ENCODE measurements at places on chromosomes 6 and 20.

GRCh38 chr20:32277361-32278198, at the start of gene KIF3B:
TSS of gene KIF3B (plus strand) at chr20:32277651. CDS start at chr20:32309778, 32,127 bp downstream.
- peak; percentile 71 for DNase-seq

DNA sequence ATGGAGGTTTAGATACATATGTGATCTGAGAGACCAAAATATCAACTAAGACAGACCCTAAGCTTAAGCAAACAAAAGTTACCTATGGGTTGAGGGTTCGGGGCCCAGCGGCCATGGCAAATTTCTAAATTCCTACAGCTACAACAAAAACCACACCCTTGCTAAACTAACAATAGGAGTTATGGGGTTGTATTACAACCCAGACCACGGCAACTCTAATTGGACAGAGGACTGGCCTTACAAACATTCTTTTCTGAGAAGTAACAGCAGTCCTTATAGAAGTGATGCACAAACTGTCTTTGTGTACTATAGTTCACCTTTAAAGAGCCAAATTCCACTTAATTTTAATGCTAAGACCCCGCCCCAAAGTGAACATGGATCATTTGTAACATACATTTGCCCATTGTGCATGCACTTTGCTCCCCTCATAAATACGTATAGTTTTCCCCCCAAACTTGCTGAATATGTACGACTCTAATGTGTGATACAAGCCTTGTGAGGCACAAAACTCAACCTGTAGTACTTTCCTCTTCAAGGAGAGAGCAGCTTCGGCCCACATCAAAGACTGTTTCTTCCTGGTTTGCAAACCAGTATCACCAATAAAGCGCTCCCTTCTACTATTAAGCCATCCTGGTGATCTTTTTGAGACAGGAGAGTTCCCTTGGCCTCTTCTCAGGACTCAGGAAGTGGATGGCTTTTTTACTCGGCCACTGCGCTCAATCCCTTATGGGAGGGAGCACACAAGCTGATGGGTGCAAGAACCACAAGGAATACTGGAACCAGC, 25.6 kb upstream of the MBOAT1 start:
- no peak for DNase-seq

DNA sequence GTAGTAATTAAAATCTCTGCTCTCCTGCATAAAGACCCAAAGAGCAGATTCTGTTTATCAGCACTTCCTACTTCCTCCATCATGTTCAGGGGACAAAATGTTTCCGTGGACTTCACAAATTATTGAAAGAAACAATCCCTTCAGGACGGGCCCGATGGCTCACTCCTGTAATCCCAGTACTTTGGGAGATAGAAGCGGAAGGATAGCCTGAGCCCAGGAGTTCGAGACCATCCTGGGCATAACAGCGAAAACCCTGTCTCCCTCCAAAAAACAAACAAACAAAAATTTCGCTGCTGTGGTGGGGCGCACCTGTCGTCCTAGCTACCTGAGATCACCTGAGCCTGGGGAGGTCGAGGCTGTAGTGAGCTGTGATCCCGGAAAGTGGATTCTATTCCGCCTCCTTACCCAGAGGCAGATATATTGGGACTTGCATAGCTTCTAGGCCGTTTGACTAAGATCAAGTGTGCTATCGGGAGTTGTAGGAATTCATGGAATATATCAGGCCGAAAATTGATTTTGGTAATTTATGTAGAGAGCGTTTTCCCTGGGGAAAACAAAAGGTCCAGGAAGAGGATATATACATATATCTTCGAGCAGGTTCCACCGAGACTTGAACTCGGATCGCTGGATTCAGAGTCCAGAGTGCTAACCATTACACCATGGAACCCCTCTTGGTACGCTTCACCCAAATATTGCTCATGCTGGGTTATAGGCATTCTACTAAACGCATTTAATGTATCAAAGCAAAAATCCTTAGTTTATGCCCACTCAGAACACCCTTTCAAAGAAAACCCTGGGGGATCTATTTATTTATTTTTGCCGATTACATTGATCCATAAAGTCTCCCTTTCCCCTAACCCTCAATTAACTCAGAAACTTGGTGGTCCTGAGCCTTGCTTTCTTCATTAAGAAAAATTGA, 74.5 kb upstream of the ZNF184 start:
- no peak for DNase-seq

DNA sequence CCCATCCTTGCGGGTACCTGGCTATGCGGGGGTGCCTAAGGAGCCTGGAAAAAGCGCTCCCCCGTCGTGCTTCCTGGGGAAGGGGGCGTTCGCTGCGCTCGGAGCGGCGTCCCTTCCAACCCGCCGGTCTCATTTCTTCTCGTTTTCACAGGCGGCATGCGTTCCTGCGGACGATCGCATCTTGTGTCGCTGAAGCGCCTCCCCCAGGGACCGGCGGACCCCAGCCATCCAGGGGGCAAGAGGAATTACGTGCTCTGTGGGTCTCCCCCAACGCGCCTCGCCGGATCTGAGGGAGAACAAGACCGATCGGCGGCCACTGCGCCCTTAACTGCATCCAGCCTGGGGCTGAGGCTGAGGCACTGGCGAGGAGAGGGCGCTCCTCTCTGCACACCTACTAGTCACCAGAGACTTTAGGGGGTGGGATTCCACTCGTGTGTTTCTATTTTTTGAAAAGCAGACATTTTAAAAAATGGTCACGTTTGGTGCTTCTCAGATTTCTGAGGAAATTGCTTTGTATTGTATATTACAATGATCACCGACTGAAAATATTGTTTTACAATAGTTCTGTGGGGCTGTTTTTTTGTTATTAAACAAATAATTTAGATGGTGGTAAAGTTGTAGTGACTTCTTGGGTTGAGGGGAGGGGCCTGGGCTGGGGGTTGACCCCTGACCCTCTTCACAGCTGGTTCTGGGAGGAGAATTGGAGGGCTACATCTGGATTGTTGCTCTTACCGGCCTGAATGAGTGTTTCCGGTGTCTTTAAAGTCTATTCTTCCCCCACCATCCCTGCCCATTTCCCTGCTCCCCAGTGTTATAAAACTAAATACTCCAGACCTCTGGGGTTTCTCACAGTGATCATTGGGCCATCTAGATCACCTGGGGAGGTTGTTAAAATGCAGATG, 1.1 kb downstream of the ID1 start:
- no peak for DNase-seq

GRCh38 chr6:107033126-107033525, 5.1 kb downstream of the MTRES1 start:
- DNase-seq = no peak

- DNase-seq = no peak
These were observed 189.5 kb downstream of the TMEM242 start for GRCh38 chr6:157133856-157134255.

- DNase-seq = no peak
These were observed 16.3 kb upstream of the ZDHHC14 start for GRCh38 chr6:157364705-157365104.

DNA sequence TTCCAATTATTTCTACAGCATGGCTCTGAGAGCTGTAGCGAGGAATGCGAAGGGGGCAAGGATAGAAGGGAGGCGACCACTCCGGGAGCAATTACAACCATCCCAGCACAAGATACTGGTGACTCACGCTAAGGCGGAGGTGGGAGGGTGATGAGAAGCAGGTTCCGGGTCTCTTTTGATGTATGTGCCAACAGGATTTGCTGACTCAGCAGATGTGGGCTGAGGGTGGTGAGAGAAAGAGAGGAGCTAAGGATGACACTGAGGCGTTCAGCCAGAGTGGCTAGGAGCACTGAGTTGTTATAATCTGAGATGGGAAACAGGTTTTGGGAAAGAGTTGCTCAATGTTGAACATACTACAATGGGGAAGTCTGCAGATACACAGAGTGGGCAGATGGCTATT, 9.3 kb upstream of the TXNDC5 start:
- DNase-seq = no peak

GRCh38 chr6:3956054-3956453, 106.9 kb downstream of the FAM50B start:
- DNase-seq = no peak

GRCh38 chr6:157505912-157506491, 125.0 kb downstream of the ZDHHC14 start:
- no peak for DNase-seq

- no peak for DNase-seq
These were observed 96.9 kb downstream of the TCP11 start for GRCh38 chr6:35044145-35044745.

DNA sequence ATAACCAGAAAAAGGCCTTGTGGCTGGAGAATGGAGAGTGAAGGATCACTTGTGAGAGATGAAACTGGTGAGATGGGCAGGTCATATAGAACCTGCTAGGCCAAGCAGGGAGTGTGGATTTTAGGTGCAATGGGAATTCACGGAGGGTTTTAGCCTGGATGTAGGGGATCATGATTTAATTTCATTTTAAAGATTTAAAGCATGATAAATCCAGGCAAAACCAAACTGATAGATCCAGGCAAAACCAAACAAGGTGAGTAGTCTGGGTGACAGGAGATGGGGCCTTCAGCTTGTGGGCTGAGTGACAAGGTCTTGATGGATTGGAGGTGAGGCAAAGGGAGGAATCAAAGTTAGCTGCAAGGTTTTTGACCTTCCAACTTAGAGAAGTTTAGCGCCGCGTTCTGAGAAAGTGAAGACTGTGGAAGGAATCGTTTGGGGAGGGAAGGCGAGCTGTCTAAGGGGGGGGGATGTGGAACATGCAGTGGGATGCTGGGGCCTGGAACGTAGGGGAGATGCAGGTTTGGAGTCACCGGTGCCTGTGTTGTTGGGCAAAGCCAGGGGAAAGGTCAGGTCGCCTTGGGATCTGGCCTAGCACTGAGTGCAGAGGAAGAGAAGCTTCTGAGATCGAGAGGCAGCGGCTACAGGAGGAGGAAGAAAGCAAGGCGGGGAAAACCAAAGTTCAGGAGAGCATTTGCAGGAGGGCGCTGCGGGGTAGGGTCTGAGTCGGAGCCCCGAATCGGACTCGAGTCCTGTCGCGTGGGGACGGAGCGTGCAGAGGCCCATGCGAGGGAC, 1.3 kb upstream of the PLCG1 start:
- no peak for DNase-seq

DNA sequence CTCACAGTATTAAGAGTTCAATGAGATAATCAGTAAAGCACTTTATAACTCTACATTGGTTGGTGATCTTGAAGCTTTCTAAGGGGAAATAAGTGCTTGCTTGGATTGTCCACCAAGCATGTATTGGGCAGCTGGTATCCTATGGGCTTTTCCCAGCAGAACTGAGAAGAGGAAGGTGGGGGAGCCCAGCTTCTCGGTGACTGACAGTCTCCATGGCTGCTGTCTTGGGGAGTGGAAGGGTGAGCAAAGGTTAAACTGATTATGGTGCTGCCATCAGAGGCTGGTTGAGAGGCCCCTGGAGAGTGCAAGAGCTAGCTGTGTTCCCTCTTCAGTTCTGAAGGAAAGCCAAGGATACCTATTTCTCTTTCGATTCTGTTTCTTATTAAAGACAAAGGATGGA, 35.5 kb upstream of the ADTRP start:
- no peak for DNase-seq

- DNase-seq = peak; percentile 24
These were observed 4.2 kb downstream of the KCNK17 start for GRCh38 chr6:39309942-39310531.

DNA sequence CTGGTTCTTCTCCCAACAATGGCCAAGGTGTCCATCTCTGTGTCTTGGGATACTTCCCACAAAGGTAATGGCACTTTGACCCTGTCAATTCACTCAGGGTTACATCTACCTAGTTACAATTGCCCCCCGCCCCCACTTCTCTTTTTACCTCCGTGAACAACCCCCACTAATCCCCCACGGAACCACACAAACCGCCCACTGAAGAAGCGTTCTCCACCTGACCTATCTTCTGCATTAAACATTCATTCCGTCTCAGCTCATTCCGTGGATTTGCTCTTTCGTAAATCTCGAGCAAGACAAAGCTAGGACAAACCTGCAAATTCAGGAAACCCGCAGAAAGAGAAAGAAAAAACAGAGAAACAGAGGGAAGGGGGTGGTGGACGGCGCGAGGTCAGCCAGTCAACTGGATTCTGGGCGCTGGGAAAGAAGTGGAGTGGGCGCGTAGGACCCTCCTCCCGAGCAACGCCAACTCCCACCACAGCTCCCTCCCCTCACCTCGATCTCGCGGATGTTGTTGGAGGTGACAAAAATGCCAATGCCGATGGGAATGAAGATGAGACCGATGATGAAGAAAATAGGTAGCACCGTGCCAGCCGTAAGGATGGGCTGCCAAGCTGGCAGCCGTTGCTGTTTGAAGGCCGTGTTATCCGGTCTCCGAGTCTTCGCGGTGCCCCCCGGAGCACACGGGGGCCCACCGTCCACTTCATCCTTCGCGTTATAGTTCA, 523 bp downstream of the TMEM30A start:
- DNase-seq = no peak

GRCh38 chr6:84249724-84250123, 22.3 kb upstream of the CEP162 start:
- DNase-seq = no peak

DNA sequence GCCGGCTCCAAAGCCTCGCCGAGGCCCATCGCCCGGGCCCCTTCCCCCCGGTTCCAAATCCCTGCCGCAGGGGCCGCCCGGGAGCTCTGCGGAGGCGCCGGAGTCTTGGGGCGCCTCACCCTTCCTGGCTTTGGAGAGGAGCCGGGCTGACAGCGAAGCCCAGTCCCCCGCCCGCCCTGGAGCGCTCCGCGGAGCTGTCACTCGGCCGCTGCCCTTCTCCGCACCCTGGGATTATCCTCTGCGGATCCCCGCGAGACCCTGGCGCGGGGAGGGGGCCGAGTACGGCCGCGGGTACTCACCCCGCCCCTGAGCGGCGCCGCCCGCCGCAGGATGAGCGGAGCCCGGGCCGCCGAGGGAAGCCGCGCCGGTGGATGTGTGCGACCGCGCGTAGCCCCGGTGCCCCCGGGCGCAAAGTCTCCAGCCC, 343 bp downstream of the SNAP91 start:
- DNase-seq = no peak

GRCh38 chr6:79813854-79814709, 133.3 kb downstream of the ELOVL4 start:
- peak; percentile 34 for DNase-seq

- peak; percentile 73 for DNase-seq
These were observed 11.9 kb downstream of the PCIF1 start for GRCh38 chr20:45946149-45946970.

DNA sequence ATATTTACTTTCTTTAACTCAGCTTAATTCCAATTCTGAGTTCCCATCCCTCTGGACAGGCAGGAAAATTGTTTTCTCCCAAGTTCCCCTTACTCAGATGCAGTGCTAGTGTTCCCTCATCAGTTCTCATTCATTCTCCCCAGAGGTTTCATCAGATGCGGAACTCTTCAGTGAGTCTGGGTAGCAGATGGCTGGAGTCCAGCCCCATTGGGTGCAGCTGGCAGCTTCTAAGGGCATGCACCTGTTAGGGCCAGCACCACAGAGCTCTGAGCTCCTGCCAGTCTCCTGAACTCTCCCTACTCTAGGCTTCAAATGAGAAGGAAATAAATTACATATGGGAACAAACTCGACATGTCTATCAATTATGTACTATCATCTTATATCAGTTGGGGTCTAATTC, 76.6 kb downstream of the SOD2 start:
- no peak for DNase-seq

DNA sequence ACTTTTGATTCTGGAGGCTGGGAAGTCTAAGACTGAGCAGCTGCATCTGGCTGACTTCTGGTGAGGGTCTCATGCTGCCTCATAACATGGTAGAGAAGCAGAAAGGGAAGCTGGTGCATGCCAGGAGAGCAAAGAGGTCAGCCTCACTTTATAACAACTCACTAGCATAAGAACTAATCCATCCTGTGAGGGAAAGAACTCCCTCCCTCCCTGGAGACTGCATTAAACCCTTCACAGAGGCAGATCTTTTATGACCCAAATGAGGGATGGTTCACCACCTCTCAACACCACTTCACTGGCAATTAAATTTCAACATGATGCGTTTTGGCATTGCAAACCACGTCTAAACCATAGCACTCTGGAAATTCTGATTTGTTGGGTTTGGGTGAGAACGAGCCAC, 33.9 kb downstream of the STXBP5 start:
- no peak for DNase-seq

GRCh38 chr20:14422892-14423291, 85.5 kb upstream of the FLRT3 start:
- no peak for DNase-seq
